ENCODE measurements at places on chromosomes 16 and 17. TPM values are rescaled to one million over a fixed set of nuclear protein-coding genes. Genes with fewer than 3 reads are reported as not detected.

DNA sequence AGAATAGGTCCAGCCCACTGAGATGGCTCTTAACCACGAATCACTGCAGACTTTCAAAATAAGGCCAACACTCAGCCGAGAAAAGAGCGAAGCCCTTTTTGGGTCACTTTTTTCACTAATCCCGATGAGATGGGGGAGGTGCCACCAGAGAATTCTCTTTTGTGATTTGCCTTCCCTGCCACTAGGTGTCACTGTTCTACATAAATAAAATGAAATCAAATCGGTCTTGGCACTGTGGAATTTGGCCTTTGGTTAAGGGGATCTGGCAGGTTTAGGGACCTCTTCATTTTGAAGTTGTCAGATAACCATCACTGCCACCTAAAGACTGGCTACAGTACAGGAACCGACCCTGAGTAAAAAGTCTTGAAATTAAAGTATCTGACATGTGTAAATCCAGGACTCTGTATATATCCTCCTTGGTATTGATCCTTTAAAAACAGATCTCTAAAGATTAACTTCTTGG lies 147.0 kb downstream of the HS3ST4 start:
- peak; percentile 73 for DNase-seq

GRCh38 chr17:1936766-1937165 lies 88.4 kb downstream of the RTN4RL1 start:
- no peak for DNase-seq

- DNase-seq = no peak
Measured at GRCh38 chr17:27595208-27595607, 35.8 kb upstream of the LGALS9 start.

PPY gene
- not detected for total RNA-seq

DNA sequence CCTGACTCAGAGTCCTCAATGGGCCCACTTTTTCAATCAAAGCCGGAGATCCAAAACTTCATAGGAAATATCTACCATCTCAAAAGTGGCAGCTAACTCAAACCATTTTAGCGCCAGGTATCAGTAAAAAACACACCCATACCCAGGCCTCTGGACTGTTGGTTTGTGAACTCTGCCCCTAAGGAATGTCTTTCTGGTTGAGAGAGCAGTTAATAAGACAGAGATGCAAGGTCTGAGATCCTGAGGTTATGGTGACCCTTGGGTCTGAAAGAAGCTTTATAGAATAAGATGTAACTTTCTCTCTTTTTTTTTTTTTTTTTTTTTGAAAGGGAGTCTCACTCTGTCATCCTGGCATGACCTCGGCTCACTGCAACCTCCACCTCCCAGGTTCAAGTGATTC lies 350.5 kb downstream of the SOX9 start:
- DNase-seq = no peak

- no peak for DNase-seq
Measured at GRCh38 chr16:83954577-83955016, 1.6 kb downstream of the OSGIN1 start.

DNA sequence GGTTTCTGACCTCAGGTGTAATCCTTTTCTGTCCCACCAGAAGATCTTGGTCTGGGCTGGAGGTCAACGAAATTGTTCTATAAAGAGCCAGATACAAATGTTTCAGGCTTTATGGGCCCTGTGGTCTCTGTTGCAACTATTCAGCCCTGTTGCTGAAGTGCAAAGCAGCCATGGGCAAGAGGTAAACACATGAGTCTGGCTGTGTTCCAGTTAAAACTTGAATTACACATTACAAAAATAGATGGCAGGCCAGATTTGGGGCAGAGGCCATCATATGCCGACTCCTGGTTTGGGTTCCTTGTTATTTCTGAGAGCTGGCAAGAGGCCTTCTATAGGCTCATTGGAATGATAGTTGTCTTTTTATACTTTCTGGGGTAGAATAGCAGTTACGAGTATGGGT lies 114.4 kb downstream of the SDR42E1 start:
- DNase-seq = no peak
